Renal cortex interstitium (tissue), 15 donors: ENCODE measurements at places on chromosomes 5 and 9.
A peak's percentile ranks its signal among the peaks of the same experiment; 100 is the strongest.

GRCh38 chr9:135399000-135399649 is 80.5 kb upstream of the PPP1R26 start:
- DNase-seq: no peak

- DNase-seq: no peak
Measured at GRCh38 chr5:143664623-143665022, 147.3 kb upstream of the HMHB1 start.

DNA sequence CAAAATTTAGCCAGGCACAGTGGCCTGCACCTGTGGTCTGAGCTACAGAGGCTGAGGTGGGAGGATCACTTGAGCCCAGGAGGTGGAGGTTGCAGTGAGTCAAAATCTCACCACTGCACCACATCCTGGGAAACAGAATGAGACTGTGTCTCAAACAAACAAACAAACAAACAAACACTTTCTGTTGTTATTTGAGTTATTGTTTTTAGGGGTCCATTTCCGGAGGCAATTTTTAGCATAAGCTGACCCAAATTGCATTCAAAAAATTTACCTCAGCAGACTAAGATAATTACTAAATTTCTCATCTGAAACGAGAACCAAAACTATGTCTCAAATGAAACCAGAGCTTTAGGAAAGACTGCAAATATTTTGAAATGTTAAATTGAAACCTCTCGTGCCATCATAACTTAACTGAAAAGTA is 1485.1 kb downstream of the EFNA5 start:
- no peak for DNase-seq

GRCh38 chr9:114172981-114173833 is 17.9 kb downstream of the COL27A1 start:
- no peak for DNase-seq

- DNase-seq: no peak
Measured at GRCh38 chr5:96911139-96911538, 24.7 kb upstream of the LNPEP start.

DNA sequence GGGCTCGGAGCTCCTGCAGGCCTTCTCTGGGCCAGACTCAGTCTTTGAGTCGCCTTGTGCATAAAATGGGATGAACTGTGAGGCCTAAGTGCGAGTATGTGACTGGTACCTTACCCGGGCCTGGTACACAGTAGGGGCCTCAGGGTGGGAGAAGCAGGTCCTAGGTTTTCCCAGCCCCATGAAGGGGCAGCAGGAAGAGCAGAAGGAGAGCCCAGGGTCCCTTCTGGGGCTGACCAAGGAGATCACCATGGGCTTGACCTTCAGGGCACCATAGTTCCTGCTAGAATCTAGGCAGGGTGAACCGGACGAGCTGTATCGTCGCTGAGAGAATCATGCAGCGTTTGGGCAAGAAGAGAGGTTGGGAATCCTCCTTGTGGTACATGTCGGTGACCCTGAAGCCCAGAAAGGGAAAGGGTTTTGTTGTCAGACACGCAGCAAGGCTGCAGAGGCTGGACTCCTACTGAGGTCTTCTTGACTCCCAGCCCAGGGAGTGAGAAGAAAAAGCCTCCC is 373 bp upstream of the PHYKPL start:
- no peak for DNase-seq

GRCh38 chr5:140319833-140320232 is 16.9 kb upstream of the PFDN1 start:
- DNase-seq: no peak

DNA sequence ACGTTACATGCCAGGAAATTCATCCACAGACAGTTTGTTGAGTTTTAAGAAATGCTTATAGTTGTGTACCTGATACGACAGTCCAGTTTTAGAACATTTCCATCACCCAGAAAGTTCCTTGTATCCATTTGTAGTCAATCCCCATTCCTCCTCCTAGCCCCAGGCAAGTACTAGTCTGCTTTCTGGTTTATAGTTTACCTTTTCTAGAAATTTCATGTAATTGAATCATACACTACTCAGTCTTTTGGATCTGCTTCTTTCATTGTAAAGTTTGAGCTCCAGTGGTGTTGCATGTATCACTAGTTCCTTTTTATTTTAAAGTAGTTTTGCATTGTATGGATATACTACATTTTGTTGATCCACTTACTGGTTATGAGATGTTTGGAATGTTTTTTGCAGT is 291.2 kb downstream of the AOPEP start:
- DNase-seq: no peak

GRCh38 chr5:150627731-150628545 is 12.5 kb upstream of the SYNPO start:
- DNase-seq: no peak

- DNase-seq: no peak
Measured at GRCh38 chr5:76859591-76860247, 9.9 kb downstream of the S100Z start.

DNA sequence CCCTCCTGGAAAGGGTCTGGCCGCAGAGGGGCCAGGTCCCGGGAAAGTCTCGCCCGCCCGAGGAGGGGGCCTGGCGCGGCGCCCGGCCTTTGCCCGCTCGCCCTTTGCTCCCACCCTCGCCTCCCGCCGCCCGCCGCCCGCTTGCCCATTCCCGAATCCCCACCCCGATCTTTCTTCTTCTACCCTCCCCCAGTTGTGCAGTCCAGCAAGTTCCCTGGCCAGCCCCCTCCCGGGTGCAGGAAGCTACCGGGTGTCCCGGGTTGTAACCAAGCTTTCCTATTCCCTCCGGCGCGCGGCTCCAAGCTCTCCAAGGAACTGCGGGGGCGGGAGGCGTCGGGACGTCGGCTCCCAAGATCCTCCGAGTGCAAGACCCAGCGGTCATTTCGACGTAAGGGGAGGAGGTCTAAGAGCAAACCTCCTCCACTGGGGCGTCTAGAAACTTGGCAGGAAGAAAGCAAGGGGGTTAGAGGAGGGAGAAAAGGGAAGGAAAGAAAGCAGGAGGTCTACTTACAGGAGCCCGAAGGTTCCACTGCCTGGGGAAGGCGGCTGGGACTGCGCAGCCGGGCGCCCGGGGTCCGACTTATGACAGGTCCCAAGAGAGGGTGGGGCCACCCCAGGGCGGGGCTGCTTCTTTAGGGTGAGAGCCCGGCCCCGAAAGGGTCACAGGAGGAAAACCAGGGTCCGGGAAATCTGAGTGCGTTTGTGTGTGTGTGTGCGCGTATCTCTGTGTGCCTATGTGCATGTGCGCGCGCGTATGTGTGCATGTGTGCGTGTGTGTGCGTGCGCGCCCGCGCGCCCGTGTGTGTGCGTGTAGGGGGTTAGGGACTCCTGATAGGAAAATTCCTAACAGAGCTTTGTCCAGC is at the start of gene PTGR1:
Gene PTGR1 (minus strand): TSS at position 556 of the 863 bp plus-strand sequence. CDS start 2,225 bp downstream, outside the sequence.
- peak; percentile 92 for DNase-seq
